Cerebellum (tissue), 4 donors: ENCODE measurements at places on chromosomes 7 and 10.

DNA sequence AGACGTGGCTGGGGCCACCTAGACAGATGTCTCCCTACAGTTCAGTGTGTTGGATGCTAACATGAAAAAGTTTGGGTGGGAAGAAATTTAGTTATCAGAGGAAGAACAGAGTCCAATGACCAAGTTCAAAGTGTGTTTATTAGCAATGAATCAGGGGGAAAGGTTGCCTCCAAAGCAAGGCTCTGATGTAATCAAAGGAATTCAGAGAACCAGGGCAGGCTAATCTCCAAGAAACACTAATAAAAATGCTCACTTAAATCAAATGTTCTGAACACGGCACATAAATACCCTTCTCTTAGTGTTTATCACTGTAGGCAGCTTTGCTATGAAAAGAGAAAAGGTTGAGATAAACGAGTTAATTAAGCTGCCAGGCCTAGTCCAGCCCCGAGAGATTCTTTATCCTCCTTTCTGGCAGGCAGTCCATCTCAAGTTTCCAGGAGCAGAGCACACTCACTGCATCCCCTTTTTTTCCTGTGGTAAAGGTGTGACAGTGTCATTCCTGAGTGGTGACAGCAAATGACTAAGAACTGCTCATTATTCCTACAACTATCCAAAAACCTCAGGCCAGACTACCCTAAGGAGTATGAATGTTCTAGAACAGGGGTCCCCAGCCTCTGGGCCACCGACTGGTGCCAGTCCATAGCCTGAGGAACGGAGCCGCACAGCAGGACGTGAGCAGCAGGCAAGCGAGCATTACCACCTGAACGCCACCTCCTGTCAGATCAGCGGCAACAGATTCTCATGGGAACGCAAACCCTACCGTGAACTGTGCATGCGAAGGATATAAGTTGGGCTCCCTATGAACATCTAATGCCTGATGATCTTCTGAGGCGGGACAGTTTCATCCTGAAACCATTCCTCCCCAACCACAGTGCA, 66.9 kb upstream of the FHIP2A start:
- peak; percentile 33 for DNase-seq

DNA sequence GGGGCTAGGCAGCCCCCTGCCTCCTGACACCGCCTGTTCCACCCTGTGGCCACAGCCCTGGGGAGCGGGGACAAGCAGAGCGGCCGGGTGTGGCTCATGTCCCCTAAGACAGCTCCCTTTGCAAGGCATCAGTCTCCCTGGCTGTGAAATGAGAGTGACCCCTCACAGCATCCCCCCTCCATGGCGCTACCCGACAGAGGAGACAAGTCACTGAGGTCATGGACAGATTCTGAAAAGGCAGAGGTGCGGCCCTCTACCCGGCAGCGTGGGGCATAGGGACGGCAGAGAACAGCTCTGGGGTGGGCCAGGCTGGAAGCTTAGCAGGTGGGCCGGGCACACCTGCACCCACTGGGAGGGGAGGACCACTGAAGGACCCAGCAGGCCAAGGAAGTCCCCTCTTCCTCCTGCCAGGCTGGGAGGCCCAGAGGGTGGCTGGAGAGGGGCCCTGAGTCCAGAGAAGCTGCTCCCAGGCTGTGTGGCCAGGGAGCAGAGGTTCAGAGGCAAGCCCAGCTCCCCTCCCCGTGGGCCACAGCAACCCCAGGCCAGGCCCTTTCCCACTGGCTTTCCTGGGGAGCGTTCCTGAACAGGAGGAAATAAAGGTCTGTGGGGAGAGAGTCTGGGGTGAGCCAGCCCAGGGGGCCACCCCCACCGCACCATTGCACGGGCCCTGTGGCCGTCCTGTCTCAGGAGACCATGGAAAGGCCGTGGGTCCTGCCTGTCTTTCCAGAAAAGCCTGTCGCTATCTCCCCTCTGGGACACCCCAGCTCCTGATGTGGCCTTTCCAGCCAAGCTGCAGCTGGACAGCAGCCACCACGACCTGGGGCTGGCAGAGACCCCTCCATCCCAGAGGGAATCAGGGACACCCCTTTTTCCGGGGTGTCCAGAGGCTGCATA, 1.7 kb downstream of the ADAP1 start:
- DNase-seq: no peak

DNA sequence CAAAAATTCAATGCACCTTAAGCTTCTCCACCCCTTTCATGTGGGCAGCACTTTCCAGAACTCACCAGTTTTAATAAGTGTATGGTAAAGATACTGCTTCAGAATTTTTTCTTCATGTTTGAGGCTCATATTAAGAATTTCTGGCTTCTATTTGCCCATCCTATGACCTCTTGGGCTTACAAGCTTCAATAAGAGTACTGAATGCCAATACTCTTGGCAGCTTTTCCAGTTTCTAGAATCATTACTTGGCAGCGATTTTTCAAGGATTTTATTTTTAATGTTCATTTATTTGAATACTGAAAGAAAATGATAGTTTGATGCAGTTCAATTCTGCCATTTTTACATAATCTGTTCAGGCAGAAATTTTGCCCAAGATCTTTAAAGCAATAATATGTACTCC, 242.1 kb upstream of the KCND2 start:
- no peak for DNase-seq

DNA sequence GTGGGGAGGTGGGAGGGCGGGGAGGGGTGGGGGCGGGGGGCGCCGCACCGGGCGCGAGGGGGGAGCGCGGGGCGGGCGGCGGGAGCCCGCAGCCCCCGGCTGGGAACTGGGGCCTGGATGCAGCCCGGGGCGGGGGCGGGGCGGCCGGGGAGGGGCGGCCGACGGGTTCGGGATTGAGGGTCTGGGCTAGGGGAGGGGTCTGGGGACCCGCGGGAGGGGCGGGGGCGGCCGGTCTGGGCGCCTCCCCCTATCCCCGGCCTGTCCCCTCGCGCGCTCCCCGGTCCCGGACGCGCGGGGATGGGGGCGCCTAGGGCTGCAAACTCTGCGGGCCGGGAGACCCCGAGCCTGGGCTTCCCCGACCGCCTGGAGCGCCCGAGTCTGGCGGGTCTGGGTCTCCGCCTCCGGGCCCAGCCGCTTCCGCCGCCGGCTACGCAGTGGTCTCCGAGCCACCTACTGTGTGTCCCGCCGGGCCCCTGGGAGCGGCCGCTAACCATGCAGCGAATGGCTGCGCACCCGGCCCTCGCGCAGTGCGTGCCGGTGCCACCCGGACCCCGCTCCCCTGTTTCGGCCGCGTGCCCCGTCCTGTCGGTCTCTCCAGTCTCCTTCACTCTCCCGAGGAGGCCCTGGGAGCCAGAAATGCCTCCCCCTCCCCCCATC, 375 bp upstream of the FGF8 start:
- no peak for DNase-seq

DNA sequence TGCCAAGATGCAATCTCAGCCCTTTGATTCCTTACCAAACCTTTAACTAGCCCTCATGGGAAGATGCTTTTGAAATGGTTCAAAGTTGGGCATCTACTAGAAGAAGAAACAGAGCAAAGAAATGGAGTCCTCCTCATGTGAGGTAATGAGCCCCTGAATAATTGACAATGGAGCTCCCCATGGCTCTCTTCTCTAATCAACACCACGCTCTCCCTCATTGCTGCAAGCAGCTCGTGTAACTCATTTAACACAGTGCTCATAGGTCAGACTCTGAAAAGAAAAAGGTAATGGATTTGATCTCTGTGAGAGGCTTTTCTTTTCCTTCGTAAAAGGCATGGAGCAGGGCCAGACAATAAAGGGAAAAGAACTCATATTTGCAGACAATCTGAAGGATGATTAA, 312.8 kb downstream of the PHTF2 start:
- DNase-seq: no peak
